Activated CD8-positive, alpha-beta memory T cell treated with anti-CD3 and anti-CD28 coated beads for 48 hours (primary cell): ENCODE measurements at places on chromosomes 13 and 19.

GRCh38 chr13:42968906-42969305 is 23.1 kb downstream of the EPSTI1 start:
- no peak for DNase-seq

DNA sequence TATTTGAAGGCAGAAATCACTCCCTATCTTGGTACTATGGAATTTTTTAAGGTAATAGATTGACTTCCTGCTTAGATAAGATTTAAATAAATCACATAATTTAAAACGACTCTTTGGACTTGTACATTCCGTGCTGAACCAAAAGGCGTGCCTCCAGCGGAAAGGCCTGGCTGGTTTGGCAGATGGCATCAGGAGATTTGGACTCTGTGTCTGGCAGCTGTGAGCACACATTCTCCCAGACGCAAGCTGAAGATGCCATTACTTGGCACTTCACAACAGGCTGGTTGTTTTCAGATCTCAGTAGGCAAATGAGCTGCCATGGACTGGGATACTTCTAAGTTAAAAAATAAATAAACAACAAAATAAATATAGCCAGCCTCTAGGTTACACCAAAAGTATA is 104.5 kb upstream of the SLC15A1 start:
- DNase-seq = no peak

DNA sequence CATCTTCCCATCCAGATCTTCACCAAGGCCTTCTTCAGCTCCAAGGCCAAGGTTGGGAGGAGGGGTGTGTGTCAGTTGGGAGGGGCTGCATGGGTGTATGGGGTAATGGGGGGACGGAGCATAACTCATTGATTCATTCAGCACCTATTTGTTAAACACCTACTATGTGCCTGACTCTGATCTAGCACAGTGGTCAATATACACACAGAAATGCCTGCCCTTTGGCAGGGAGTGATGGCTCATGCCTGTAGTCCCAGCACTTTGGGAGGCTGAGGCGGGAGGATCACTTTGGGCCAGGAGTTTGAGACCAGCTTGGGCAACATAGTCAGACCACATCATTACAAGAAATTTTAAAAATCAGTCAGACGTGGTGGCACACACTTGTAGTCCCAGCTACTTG is 19.2 kb upstream of the SPACA4 start:
- no peak for DNase-seq

GRCh38 chr13:98746968-98747367 is 5.5 kb downstream of the SLC15A1 start:
- DNase-seq = no peak

DNA sequence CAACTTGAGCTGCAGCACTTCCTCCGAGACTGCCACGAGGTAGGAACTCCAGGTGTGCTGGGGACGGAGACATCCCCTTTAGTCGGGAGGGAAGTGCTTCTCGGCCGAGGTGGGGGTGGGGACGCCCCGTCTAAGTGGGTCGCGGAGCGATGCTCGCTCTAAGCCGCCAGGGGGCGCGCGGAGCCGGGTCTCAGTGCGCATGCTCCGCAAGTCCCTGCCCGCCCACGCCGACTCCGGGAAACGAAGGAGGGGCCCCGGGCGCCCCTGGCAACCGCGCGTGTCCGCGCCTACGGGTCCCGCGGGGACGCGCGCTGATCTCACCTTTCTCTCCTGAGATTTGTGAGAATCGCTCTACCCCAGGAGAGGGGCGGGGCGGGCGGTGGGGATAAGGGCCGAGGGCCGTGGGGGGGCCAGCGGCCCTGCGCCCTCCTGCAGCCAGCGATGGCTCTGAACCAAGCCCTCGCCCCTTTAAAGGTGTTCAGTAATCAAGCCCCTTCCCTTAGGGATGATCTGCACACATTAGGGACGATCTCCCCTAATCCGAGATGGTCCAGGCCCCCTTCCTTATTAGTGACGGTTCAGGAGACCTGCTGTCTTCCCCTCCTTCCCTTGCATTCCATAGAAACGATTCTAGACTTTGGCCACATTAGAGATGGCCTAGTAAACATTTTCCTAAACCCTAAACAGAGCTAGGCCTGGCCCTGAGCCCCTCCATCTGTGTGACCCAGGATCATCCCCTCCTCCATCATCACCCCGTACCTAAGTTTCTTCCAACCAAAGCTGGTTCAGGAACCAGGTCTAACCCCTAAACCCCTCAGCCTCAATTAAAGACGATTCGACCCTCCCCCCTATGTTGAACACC is 47.3 kb upstream of the SHKBP1 start:
- peak; percentile 80 for DNase-seq

GRCh38 chr13:20430296-20430695 is 95.4 kb downstream of the CRYL1 start:
- no peak for DNase-seq

- DNase-seq = no peak
Measured at GRCh38 chr19:11494634-11495285, 10.9 kb downstream of the ZNF653 start.

GRCh38 chr13:76965759-76966421 is 17.6 kb downstream of the ACOD1 start:
- no peak for DNase-seq

- DNase-seq = no peak
Measured at GRCh38 chr13:98298599-98298998, 121.5 kb upstream of the RNF113B start.

GRCh38 chr13:51035469-51035868 is 75.6 kb downstream of the C13orf42 start:
- no peak for DNase-seq

DNA sequence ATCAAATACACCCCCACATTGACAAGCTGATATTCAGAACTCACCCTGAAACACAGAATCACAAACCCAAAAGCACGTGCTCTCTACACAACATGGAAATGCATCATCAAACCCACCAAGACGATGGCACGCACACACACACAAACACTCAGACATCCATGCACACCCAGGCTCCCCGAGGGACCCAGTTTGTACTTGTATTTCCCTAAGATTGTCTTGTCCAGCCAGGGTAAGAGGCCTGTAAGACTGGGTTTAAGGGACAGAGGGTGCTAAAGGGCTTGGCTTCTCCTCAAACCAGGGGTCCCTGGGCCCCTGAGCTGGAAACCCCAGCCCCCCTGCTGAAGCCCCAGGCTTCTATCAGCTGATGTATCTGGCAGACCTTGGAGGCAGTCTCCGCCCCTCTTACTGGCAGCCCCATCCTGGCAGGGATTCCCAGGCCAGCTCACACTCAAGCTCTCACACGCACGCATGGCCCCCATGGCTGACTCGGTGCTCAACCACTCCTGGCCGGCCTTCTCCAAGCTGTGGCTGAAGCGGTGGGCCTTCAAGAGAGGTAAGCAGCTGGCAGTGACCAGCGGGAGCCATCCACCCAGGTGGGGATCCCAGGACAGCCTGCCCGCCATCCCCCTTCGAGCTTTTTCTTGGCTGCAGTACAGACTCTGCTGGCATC is 6.5 kb downstream of the ARHGEF18 start:
- no peak for DNase-seq

DNA sequence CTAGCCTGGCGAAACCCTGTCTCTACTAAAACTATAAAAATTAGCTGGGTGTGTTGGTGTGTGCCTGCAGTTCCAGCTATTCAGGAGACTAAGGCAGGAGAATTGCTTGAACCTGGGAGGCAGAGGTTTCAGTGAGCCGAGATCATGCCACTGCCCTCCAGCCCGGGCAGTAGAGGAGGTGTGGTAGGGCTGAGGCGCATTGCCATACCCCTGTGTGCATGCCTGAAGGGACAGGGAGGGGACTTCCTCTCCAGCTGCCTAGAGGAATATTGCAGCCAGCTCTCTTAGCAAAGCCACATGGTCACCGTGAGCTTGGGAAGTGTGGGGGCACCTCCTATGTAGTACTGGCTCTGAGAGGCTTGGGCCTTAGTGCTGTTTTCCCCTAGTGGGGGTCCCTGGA is 29.2 kb upstream of the PEPD start:
- DNase-seq = no peak

DNA sequence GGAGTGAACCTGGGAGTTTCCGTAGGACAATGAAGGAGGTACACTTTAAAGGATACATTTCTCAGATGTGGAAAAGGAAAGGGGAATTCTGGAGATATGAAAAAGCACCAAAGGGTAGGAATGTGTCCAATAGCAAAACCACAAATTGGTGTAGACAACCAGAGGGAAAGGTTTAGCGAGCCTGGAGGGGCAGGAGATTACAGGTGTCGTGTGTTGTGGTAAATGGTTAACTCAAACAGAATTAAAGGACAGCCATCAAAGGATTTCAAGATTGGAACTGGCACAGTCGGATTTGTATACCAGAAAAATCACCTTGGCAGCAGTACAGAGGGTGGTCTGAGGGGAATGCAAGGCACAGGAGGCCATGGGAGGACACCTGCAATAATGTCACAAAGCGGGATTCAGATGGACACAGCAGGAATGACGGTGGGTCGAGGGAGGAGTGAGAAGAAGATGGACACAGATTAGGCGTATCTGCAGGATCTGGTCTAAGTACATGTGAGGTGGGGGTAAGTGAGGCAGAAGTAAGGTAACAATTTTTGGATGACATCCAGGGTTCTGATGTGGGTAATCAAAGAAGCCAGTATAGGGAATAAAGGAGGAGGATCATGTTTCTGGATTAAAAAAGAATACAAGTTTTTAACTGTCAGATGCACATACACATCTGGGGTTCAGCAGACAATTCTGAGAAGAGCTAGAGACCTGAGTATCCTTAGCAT is 361.6 kb downstream of the KLF12 start:
- DNase-seq = no peak

DNA sequence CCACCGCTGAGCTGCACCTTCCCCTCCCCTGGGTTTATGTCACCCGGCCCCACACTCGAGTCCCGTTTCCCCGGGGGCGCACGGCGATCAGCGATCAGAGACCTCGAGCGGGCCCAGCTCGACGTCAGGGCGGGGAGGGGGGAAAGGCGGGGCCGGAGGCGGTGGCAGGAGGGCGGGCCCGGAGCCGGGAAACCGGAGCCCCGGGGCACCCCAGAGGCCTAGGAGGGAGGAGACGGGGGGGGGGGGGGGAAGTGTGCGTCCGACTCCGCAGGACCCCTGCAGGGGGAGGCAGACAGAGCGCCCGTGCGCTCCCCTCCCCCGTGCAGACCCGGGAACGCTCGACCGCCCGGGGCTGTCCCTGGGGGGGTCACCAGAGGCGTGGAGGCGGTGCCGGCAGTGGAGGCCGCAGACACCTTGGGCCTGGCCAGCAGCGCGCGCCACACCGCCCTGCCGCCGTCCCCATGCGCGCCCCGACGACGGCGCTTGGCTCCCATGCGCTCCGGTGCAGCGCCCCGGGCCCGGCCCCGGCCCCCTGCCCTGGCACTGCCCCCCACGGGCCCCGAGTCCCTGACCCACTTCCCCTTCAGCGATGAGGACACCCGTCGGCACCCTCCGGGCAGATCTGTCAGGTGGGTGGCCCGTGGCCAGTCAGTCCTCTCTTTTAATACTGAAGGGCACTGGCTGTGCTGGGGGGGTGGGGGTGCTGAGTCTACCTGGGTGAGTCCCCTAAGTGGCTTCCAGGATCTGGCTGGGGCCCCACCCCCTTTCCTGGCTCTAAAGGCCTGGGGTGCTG is 11.8 kb downstream of the PDE4A start:
- DNase-seq = no peak

DNA sequence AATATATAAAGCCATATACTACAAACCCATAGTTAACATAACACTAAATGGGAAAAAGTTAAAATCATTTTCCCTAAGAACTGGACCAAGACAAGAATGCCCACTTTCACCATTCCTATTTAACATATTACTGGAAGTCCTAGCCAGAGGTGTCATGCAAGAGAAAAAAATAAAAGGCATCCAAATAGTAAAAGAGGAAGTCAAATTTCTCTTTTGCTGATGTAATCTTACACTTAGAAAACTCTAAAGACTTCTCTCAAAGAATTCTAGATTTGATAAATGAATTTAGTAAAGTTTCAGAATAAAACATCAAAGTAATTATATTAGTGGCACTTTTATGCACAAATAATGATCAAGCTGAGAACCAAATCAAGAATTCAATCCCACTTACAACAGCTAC is 678.9 kb upstream of the SLITRK5 start:
- no peak for DNase-seq

DNA sequence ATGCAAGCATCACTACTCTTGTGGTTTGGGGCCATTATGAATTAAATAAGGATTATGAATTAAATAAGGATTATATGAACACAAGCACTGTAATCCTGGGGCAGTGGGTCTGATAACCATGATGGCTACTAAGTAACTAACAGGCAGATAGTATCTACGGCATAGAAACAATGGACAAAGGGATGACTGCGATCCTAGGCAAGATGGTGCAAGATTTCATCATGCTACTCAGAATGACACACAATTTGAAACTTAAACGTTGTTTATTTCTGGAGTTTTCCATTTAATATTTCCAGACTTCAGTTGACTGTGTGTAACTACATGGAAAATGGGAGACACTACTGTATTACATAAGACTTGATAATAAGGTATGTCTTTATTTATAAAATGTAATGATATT is 15.1 kb downstream of the KCNRG start:
- no peak for DNase-seq

GRCh38 chr13:113937527-113938180 is 36.2 kb downstream of the C13orf46 start:
- DNase-seq = no peak

DNA sequence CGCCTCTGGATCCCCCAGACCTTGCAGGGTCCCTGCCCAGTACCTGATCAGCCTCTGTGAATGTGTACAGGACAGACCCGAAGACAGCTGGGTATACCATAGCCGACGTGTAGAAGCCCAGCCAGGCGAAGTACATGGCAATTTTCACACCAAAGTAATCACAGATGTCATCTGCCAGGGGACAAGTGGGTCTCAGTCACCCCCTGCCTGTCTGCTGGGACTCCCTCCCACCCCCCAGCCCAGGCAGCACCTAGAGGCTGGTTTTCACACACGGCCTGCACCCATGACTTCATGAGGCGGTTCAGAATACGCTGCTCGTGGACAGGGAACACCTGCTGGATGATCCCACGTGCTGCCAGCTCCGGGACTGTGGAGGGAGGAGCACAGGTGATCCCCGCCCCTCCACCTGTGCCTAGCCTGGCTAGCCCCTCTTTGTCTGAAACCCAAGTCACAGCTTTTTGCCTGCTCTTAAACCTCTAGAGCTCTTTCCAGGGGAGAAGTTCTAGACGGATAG is 3.6 kb downstream of the ANO8 start:
- no peak for DNase-seq

- DNase-seq = no peak
Measured at GRCh38 chr13:28865951-28866350, 45.8 kb downstream of the MTUS2 start.

DNA sequence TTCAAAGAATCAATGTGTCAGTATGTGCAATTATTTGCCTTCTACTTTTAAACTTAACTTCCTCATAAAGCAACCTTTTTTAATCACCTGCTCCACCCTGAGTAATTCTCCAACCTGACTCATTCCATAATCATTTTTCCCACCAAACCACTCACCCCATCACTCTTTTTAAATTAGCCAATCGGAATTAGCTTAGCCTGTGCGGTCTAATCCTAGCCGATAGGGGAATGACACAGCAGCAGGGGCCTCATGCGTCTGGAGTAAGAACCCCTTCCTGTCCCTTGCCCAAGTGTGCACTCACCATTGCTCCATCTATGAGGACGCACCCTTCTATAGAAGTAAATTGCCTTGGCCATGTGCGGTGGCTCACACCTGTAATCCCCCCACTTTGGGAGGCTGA is 27.4 kb upstream of the ZNF83 start:
- DNase-seq = no peak
